Stimulated activated naive CD8-positive, alpha-beta T cell treated with anti-CD3 and anti-CD28 coated beads, Interleukin-15, Interleukin-2, amounts not matched to agents 100 U/mL and 50 U/mL, for 24 hours (primary cell): ENCODE measurements at places on chromosomes 1 and 21.

- no peak for DNase-seq
These were observed 1.2 kb downstream of the PKN2 start for GRCh38 chr1:88685259-88685620.

- no peak for DNase-seq
These were observed 41.5 kb downstream of the NKAIN1 start for GRCh38 chr1:31198150-31198549.

DNA sequence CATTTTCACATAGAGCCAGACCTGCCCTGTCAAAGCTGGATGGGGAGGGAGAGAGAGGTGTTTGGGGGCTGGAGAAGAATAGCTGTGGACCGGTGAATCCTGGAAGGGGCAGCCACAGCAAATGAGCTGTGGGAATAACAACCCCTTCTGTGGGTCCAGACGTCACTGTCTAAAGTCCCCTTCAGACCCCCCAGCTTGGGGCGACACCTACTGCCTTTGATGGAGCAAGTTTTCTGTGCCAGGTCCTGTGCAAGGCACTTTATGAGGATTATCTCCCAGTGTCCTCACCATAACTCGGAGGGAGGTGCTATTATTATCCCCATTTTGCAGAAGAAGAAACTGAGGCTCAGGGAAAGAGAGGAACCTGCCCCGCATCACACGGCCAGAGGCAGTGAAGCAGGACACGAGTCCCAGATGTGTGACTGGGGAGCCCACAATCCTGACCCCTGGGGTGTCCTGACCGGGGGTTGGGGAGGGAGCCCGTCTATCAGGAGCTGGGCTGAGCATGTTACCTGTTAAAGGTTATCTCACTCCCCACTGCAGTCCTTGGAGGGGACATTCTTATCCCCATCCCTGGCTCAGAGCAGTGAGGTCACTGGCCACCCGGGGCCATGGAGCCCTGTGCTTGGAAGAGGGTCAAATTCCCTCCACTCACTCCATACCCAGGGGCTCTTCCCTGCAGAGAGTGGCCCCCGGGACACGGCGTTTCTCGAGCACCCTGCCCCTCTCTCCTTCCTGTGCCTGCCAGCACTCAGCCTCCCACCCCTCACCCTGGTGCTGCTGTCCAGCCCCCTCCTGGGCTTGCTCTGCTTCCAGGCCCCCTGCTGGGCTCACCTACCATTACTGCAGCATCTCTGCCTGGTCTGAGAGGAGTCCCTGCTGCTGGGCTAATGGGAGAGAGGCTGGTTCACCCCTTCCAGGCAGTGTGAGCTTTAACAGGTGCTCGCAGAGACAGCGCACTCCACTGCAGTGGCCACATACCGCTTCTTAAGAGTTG lies 132.9 kb downstream of the PTPRU start:
- DNase-seq = no peak

GRCh38 chr1:117630423-117630998 lies 24.7 kb downstream of the TENT5C start:
- no peak for DNase-seq

GRCh38 chr1:79777481-79778219 lies 771.1 kb upstream of the ADGRL4 start:
- DNase-seq = no peak

- DNase-seq = no peak
These were observed 191.2 kb downstream of the GABPA start for GRCh38 chr21:25925936-25926335.

- no peak for DNase-seq
These were observed 1.8 kb upstream of the PRXL2B start for GRCh38 chr1:2584686-2585317.

- DNase-seq = no peak
These were observed 680 bp upstream of the CNN3 start for GRCh38 chr1:94927405-94928175.

DNA sequence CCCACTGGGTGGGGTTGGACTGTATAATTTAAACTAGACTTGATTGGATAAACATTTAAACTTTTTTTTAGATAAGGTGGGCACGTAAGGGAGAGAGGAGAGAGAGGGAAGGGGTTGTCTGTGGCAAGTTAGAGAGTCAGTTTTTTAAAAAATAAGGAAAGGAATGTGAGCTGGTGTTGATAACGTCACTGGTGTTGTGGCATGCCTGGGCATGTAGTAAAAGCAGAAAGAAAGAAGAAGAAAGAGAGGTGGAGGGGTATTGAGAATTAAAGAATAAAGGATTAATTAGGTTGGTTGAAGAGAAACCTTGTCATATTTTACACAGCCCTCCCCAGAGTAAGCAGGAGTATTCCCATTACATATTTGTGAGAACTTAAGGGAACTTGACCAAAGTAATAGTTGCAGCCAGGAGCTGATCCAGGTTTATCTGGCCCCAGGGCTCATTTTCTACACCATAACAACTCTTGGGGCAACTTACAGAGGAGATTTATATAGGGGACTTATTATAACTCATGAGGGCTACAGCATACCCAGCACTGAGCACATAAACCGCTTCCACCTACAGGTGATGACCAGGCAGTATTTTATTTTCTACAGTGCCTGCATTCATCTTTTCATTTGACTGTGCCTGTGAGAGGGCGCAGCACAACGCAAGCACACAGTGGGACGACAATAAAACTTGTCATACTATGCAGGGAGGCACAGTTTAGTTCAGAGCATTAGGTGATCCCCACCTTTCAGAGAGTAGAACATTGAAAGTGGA lies 70.2 kb downstream of the CCDC30 start:
- DNase-seq = no peak

GRCh38 chr1:3529099-3529729 lies 74.7 kb downstream of the ARHGEF16 start:
- no peak for DNase-seq

DNA sequence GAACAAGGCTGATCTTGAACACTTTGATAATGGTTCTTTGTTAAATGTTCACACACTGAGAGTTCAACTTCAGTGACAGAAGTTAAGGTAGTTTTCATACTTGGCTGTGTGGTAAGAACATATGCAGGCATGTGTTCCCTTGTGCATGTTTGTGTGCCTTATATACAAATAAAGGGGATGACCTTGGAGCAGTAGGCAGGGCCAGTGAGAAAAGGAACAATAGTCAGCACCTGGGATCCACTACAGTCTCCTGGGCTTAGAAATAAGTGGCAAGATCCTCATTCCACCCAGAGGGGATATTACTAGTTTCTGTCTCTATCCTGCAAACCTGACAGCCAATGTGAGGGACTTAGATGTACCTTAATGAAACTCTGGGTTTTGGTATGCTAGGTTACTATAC lies 50.3 kb upstream of the DMRTA2 start:
- no peak for DNase-seq

- DNase-seq = no peak
These were observed 84.9 kb downstream of the SLC16A1 start for GRCh38 chr1:112870887-112871646.
